ENCODE measurements at places on chromosomes 2 and 18. TPM values are rescaled to one million over a fixed set of nuclear protein-coding genes. Genes with fewer than 3 reads are reported as not detected.

- no peak for DNase-seq
Observed at GRCh38 chr2:207599636-207600035, 25.6 kb downstream of the METTL21A start.

DNA sequence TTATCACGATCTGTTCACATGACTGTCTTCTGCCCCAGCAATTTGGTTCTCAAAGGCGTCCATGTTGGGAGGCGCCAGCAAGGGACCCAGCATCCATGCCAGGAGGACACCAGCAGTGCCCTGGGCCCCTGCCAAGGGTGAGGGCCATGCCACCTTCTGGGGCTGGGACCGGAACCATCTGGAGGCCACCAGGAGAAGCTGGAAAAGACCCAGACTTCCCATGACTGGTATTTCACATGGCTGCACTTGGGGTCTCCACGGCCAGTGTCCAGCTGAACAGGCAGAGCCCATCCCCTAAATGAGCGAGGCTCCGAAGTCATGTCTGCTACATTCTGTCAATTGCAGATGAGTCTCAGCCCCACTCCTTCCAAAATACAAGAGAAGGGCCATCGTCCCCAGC is 306.8 kb upstream of the HS6ST1 start:
- no peak for DNase-seq

DNA sequence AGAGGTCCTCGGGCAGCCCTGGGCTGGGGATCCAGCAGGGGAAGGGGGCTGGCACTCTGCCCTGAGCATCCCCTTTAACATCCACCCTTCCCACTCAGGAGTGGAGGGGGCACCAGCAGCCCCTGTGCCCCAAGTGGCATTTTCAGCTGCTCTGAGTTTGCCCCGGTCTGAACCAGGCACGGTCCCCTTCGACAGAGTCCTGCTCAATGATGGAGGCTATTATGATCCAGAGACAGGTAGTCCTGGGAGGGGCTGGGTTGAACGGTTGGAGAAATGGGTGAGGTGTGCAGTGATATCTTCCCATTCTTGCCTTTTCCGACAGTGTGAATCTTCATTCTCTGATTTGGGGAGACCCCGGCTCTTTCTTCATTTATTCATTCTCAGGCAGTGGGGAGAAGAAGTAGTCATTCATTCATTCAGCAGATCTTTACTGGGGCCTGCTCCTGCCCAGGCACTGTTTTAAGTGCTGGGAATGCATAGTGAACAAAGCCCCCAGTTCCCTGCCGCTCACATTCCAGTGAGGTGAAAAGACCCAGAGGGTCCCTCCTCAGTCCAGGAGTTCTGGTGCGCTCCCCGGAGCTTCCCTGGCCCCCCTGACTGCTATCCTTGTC is 1.4 kb upstream of the KHK start:
- no peak for DNase-seq

GRCh38 chr2:233165895-233166661 is 85.4 kb upstream of the ATG16L1 start:
- DNase-seq: no peak

DNA sequence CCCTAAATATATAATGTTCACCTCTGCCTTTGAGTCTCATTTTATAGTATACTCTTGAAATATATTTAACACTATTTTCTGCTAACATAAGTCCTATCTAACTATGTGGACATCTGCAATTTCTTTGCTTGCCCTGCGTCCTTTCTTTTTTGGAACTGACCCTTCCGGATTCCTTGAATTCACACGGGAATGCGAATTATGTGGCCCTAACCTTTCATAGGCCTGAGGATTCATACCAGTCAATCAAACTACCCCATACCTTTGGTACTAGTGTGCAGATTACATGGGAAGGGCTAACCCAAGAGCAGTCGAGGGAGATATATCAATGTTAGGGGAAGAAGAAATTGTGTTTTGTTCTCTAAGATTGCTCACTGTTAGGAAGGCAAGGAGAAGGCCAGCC is 56.4 kb downstream of the NRXN1 start:
- no peak for DNase-seq

DNA sequence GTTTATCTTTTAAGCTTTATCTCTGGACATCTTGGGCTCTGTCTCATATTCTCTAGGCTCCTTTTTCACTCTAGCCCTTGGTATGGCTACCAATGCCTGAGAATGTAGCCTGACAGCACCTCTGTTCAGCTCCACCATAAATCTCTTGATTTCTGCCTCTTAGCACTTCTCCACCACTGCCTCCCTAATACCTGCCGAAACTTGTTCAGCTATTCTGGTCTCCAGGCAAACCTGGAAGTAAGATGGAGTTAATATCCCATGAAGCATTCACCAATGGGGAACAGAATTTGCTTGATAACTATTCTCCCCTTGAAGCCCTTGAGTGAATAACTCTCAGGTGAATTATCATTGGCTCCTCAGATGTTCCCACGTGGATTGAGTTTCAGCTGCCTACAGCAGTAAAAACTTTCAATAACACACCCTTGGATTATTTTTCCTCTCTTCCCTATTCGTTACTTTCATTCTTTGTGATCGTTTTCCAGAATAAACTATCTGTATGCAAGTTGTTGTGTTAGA is 145.6 kb downstream of the EVA1A start:
- DNase-seq: no peak

- DNase-seq: no peak
Observed at GRCh38 chr2:219252900-219253752, at the start of gene TUBA4B. TSS of gene TUBA4B (plus strand) at chr2:219253243. CDS start at chr2:219253408, 165 bp downstream.

DNA sequence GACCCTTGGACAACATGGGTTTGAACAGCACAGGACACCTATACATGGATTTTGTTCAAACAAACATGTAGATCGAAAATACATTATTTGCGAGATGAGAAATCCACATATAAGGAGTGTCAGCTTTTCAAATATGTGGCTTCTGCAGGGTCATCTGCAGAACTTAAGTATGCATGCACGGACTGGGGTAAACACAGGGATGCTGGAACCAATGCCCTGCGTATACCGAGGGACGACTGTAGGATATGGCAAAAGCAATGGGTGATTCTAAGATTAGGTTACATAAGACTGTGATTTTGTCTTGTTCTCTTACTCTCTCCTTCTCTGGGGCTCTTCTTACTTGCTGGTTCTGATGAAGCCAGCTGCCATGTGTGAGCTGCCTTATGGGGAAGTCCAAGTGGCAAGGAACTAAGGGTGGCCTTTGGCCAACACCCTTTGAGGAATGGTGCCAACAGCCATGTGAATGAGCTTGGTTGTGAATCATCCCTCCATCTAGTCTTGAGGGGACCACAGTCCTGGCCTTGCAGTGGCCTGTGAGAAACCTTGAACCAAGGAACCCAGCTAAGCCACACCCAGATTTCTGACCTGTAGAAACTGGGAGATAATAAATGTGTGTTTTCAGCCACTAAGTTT is 66.5 kb downstream of the EVA1A start:
- DNase-seq: no peak

DNA sequence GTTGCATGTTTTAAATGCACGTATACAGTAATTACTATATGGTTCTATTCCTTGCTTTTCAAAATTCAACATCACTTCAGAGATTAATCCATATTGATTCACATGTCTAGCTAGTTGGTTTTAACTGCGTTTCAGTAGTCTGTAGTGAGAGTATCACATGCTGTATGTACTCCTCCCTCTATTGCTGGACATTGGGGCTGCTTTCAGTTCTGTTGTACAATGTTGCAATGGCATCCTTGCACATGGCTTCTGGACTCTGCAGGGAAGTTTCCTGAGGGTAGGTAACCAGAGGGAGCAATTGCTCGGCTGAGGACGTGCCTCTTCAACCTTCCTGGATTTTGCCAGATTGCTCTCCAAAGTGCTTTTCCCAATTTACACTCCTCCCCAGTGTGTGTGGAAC is 10.7 kb upstream of the HPCAL1 start:
- DNase-seq: no peak

DNA sequence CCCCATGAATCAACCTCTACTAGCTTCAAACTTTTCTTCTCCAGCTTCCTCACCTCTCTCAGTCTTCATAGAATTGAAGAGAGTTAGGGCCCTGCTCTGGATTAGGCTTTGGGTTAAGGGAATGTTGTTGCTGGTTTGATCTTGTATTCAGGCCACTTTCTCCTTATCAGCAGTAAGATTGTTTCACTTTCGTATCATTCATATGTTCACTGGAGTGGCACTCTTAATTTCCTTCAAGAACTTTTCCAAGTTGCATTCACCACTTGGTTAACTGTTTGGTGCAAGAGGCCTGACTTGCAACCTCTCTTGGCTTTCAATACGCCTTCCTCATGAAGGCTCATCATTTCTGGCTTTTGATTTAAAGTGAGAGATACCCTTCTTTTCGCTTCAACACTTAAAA is 22.8 kb downstream of the OXER1 start:
- DNase-seq: no peak

Gene MAB21L4
- 1.6 TPM for polyA plus RNA-seq

DNA sequence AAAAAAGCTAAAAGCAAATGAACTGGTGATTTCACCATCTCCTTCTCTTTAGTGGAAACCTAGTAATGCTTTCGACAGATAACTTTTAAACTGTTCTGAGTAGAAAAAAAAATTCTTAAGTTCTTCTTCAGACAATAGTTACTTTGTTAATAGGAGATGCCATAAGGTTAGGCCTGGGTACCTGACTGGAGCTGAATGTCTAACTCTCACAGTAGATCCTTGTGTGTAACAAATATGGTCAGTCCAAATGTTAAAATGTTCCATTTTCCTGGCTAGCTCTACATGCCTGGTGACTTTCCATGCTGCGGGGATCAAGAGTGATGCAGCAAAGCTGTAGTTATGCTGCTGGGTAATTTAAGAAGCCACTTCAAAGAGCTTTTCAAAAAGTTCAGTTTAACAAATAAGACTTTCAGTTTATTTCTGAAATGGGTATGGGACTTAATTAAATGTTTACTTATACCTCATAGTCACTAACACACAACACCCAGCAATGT is 264.0 kb upstream of the SESTD1 start:
- no peak for DNase-seq

DNA sequence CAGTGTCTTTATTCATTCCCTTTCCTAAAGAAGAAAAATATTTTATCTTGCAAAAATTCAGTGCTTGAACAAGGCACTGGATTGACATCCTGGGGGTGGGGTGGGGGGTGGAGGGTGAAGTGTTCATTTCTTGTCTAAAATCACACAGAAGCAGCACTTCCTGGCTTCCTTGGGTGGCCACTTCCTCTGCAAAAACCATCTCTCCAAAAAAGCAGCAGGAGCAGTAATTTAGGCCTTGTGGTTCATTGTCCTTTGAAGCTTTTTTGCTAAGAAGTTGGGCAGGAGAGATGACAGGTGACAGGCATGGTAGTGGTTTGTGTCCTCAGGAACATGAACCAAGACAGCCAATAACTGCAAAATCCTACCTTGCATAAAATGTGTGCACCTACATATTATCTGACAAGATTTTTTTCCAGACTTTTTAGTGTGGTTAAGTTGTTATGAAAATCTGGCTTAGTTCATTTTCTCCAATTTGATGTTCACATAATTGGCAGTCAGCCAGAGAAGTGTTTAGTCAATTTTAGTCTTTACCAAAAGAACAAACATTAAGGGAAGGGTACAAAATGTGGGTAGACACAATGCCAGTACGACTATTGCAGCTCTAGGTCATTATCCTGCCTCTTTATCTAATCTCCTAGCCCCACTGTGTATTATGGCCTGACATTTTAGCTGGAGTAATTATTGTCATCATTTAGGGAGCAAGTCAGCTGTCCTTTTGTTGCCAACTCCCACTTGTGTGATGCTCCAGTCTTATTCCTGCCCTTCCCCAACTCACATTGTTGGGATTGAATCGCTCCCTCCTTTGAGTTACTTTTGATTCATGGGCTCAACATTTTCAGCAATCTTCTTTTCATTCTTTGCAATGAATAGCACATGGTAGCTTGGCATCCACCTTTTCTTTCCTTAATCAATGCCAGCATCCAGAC is 177.2 kb downstream of the MYO3B start:
- DNase-seq: no peak

Gene GPC1
- polyA plus RNA-seq: 31.2 TPM

DNA sequence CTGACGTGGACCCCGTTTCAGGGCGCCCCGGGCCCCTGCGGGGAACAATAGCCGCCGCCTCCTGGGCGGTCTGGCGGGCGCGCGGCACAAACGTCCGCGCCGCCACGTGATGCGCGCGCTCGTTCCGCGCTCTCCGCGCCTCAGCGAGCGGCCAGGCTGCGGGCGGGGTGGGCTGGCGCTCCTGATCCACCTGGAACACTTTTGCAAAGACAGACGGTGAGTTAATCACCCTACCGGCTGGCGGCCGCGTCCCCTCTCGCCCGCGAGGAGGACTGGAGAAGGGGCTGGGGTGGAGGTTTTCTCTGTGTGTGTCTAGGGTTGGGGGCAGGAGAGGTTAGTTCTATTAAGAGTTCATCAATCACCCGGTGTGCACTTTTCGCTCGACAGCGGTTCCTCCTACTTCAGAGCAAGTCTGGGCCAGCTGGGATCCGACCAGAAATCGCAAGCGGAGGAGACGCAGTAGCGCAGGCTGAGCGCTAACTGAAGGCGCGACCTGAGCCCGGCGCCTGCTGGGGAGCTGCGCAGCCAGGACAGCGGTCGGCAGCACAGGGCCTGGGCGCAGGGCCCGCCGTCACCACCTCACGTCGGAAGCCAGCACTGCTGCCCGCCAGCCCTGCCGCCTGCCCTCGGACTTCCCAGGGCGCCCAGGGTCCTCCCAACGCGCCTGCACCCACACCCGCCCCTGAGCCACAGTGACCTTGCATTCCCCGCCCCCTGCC is 10.3 kb upstream of the HOXD1 start:
- no peak for DNase-seq

GRCh38 chr2:121480826-121481225 is 49.9 kb upstream of the RNU4ATAC start:
- no peak for DNase-seq

Gene MC5R
- 0.20 TPM for polyA plus RNA-seq

DNA sequence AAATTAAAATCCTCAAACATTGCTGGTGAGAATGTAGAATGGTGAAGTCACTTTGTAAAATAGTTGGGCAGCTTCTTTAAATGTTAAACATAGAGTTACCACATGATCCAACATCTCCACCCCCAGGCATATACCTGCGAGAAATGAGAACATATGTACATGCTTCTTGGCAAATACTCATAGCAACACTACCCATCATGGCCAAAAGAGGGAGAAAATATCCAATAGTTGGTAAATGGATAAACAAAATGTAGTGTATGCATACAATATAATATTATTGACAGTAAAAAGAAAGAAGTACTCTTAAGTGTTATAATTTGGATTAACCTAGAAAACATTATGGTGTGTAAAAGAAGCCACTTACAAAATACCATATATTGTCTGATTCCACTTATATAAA is 185.9 kb downstream of the CDH7 start:
- DNase-seq: no peak

- DNase-seq: no peak
Observed at GRCh38 chr2:233245406-233245805, 6.1 kb upstream of the ATG16L1 start.

Gene RESP18
- polyA plus RNA-seq: not detected

Gene CCDC178
- polyA plus RNA-seq: 1.7 TPM

Gene IL1A
- 0.31 TPM for polyA plus RNA-seq

GRCh38 chr2:73907840-73908452 is 15.1 kb downstream of the ACTG2 start:
- no peak for DNase-seq

DNA sequence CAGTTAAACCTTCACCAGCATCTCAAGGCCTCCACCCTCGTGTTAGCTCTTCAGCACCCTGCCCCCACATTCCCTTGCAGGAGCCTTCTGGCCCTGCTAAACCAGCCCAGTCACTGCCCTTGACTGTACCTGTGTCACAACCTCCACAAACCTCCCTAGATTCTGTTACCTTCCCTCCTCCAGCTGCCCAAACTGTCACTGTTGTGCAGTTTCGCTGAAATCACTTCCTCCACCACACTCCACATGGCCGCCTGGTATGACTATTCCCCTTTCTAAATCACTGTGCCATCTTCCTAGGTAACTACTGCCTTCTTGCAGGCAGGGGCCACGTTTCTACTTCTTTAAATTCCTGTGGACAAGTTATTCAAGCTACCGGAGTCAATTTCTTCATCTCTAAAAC is 160.2 kb downstream of the GALNT14 start:
- no peak for DNase-seq
